ENCODE measurements at places on chromosomes 13 and 19.

DNA sequence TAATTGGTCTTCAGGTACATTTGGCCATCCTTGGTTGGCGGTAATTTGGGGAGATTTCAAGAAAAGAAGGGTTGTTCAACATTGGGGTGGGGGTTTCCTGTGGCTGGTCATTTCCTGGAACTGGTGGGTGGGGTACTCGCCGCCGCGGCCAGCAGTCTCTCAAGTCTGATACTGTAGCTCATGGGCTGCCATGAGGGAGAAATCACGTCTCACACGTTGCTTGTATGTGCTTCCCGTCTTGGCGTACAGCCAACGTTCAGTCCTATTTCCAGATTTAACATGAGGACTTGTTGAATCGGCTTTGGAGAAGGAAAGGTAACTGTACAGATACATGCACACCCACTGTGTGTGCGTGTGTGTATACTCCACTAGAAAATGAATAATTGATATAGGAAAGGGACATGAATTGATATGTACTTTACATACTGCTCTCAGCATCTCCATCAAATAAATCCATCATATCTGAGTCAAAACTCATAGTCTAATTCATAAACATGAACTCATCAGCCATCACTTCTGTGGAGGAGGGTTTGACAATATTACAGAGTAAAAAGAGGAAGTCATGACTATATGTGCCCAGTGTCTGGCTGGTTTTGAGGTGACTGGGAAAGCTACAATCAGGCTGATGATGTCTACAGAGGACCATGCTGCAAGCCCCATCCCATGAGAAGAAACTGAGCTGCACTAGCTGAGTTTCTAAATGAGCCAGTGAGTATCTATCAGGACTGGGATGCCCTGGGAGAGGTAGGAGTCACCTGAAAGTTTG lies 418.1 kb downstream of the TSHZ3 start:
- DNase-seq = no peak

- DNase-seq = no peak
Observed at GRCh38 chr19:18860725-18861124, 29.0 kb downstream of the UPF1 start.

DNA sequence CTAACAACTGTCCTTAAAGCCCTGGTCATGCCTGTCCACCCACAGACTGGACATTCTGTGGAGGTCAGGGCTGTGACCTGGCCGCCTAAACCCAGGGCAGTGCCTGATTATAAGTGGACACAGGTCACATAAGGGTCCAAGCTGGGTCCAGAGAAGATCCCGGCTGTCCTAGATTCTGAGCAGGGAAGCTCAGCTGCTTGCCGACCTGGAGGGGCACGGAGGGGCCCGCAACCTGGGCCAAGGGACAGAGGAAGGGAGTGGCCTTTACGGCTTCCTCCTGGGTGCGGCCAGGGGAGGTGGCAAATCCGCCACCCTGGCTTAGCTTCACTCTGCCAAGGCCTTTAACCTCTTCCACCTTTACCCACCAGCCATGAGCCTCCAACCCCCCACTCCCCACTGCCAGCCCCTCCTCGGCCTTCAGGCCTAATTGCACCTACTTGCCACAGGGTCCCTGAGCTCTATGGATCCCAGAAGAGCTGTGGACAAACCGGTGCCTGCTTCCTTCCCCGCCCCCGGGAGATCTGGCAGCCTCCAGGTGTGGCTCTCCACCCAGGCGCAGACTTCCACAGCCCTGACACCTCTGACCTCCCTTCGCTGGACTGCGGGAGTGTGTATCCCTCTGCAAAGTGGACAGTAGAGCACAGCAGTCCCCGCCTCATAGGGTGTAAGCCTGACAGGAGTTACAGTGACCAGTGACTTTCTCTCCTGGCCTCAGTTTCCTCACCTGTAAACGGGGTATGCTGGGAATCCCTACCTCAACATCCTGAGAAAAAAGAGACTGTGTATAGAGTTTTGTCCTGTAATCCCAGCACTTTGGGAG lies 1.7 kb downstream of the CD320 start:
- DNase-seq = no peak

- DNase-seq = no peak
Observed at GRCh38 chr13:41520660-41521630, 63.6 kb downstream of the RGCC start.

- DNase-seq = no peak
Observed at GRCh38 chr13:46858776-46859175, 38.1 kb downstream of the HTR2A start.

DNA sequence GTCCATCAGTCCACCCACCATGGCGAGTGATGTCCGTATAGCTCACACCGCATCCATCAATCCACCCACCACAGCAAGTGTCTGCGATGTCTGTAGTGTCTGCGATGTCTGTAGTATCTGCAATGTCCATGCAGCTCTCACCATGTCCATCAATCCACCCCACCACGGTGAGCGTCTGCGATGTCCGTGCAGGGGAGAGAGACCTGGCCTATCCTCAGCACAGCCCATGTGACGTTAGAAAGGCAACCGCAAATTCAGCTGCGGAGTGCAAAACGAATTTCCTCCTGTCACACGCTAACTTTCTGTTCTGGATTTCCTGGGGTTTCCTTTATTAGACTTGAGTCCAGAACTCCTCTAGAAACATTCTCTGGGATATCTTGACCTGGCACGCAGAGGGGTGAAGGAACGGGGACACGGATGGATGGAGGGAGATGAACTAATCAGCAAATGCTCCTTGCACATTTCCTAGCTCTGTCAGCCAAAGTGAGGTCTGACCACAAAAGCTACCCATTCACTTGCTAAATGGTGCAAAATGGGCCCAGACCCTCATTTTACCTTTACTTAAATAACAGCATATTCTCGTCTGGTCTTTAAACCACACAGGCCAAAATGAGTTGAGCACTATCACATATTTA lies 18.3 kb downstream of the RASA3 start:
- DNase-seq = no peak

- DNase-seq = no peak
Observed at GRCh38 chr13:74158028-74158427, 23.8 kb upstream of the KLF12 start.

DNA sequence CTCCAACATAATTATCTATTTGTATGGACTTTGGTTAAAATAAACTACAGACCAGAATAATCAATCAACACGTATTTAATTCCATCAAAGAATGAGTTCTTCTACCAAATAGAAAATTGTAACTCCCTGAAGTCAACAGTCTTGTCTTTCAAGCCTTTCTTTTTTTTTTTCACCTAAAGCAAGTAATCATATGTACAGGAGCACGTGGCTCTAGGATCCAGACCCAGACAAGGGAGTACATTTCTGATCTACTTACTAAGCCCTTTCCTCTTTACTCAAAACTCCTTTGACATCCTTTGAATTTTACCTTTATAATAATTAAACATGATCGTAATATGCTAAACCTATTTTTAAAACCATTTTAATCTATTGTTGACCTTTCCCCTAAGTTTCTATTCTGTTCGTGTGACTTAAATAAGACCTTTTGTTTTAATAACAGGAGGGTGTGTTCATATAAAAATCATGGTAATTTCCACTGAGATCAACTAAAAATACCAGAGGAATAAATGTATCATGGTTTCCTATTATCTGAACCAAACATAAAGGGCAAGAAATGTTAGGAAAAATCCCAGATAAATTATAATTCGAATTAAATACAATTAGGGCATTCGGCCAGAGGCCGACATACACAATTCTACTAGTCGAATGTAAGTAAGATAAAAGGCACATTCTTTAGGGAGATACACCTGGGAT lies 1.7 kb downstream of the SLC7A1 start:
- no peak for DNase-seq

DNA sequence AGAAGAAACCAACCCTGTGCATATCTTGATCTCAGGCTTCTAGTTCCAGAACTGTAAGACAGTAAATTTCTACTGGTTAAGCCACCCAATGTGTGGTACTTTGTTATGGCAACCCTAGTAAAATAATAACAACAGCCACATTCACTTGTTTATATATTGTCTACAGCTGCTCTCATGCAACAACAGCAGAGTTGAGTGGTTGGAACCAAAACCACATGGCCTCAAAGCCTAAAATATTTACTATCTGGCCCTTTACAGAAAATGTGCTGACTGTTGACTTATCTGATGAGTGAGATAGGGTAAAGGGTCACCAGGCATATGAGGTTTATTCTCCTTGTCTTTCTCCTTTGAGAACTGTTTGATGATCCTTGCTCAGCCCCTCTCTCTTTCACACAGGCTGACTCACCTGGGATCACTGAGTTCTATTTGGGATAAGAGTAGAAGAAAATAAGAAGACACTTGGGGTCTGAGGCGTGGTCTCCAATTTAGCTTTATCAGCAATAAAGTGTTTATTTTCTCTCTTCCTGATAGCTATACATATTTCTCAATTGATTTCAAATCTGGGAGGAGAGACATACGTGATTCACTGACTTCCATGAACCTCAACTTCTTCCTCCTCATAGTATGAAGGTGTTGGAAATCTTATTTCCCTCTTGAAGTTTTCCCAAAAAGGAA lies 227.5 kb upstream of the STARD13 start:
- DNase-seq = no peak

GRCh38 chr13:52713894-52714293 lies 25.7 kb downstream of the CNMD start:
- DNase-seq = no peak

- DNase-seq = no peak
Observed at GRCh38 chr13:39900106-39900750, 244.8 kb downstream of the COG6 start.

GRCh38 chr19:13899912-13900584 lies 5.9 kb downstream of the BRME1 start:
- DNase-seq = no peak

- DNase-seq = no peak
Observed at GRCh38 chr19:50969413-50969760, at the start of gene KLK6. Gene KLK6 (minus strand): TSS chr19:50969591. CDS start chr19:50968104, 1,487 bp downstream.

DNA sequence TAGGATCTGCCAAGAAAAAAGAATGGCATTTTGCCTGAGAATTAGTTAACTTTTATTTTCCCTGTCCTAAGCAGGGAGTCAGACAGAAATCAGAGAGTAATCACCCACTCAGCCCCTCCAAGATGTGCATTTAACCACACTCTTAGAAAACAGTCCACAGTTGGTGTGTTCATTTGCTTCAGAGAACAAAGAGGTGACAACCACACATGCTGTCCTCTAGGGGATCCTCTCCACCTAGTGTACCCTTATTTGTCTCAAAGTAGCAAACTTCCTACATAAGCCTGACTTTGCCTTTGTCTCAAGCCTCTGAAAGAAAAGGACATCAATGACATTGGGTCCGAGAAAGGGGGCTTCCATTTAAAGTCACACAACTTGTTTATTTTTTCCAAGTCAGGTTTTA lies 107.0 kb upstream of the RFC3 start:
- DNase-seq = no peak

GRCh38 chr13:39023761-39024160 lies 14.1 kb downstream of the PROSER1 start:
- no peak for DNase-seq

DNA sequence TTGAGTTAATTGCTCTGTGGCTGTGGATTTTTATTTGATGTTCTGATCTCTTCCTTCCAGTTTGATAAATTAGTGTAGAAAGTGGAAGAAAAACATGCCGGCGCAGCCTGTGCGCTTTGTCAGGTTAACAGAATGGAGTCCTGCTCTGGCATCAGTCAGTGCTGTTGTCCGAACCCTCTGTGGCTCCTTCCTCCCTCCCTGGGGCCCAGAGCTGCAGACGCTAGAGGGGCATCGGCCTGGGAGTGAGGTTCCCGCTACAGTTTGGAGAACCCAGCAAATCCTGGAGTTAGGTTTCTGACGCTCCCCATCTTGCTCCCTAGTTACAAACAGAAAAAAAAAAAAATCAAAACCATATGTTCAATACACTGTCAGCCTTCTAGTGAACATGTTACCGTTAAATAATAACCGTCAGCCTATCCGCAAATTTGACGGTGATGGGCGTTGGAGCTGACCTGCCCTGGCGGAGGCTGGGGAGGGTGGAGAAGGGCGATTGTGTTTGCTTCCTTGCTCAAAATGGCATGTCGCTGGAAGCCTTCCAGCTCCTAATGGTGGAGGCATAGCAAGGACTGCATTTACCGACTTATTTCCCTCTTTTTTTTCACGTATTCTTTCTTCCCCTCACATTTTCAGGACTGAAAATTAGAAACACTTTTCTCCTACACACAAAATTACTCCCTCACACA lies 13.6 kb downstream of the MBNL2 start:
- no peak for DNase-seq

- no peak for DNase-seq
Observed at GRCh38 chr19:33152176-33152575, 20.3 kb downstream of the WDR88 start.

DNA sequence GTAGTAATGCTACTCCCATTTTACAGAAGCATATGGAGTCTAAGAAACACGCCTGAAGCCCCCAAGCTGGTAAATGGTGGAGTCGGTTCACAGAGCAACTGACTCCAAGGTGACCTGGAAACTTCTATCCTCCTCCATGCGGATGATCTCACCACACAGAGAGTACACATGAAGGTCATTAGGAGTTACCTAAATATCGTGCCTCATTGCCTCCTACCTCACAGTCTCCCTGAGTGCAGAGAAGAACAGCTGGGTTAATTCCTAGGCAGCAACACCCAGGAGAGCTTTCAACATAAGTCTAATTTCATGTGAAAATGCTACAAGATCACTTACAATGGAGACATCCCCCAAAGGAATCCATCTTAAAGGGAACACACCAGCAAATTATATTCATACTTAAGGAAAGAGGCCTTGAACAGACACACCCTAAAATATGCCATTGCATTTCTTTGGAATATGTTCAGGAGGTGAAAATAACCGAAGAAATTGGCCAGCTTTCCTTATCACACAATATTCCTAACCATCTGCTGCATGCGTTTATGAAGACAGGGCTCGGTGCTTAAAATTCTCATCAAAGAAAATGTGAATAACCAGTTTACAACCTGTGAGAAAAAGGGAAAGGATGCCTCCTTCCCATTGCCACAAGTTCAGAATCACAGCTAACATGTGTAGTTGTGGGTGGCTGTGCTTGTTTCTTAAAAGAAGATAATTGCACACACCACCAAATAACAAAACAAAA lies 203.6 kb upstream of the NBEA start:
- DNase-seq = no peak
